HFFc6 (cell line): ENCODE measurements at places on chromosomes 7 and 10.

GRCh38 chr7:135920478-135920877 lies 56.7 kb downstream of the MTPN start:
- DNase-seq, result no peak

- DNase-seq, result no peak
Observed at GRCh38 chr7:101943889-101944600, 126.6 kb downstream of the CUX1 start.

GRCh38 chr7:133819695-133820094 lies 307.4 kb upstream of the LRGUK start:
- DNase-seq, result no peak

DNA sequence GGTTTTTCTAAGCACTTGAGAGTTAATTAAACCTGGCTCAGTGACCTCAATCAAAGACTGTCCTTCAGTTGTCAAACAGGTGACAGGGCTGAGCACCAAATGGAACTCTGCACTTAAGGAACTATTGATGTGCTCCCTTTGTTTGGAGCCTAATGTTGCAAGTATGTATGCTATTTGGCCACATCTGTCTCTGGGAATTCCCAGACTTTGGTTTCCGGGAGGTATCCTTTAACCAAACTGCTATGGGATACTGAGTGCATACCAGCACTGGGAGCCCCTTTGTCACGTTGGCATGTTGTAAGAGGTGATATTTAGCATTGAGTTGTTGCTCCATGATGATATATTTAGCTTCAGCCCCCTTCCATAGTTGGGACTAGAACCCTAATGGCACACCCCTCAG lies 25.2 kb downstream of the ASZ1 start:
- DNase-seq, result no peak

DNA sequence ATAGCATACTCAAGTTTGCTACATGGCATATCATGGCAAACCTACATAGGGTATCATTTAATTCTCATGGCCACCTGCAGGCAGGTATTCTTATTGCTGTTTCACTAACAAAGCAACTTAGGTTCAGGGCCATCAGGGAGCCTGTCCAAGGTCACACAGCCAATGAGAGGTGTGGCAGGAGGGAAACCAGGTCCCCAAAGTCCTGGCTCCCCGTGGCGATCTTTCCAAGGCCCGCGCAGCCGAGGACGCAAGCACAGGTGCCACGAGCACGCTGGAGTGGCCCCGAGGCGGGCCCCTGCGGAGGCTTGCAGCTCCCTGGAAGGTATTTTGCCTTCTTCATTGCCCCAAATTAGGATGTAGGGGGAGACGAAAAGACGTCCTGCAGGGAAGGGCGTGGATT lies 20.8 kb downstream of the PRKAG2 start:
- no peak for DNase-seq

GRCh38 chr7:73726083-73726466 lies 6.6 kb upstream of the STX1A start:
- no peak for DNase-seq

- peak; percentile 71 for DNase-seq
Observed at GRCh38 chr7:92158660-92159575, 20.0 kb downstream of the LRRD1 start.

DNA sequence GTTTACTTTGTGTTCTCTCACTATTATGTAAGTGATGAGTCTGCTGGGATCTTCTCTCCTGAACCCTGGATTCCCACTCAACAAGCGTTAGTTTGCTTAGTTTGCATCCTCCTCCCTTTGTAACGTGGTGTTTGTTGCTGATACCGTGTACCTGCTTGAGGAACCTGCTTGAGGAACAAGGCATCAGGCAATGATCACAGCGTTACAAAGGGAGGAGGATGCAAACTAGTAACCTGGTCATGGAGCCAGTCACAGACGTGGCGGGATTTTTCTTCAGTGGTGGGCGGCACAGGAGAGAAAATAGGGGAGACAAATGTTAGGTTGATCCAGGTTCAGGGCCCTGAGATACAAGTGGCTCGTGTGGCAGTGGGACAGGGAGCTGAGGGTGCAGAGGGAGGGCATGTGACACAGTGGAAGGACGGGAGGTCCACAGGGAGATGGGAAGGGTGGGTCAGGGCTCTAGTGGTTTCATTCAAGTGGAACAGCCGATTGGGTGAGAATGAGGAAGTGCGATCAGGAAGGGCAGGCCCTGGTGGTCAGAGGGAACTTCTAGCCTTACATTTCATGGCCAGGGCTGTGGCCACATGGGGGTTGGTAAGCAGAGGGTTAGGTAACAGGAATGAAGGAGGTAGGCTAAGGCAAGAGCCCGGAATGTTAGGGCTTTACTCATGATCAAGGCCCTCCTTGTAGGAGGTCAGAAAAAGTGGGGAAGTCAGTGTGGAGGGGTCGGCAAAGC lies 38.0 kb downstream of the SNX10 start:
- no peak for DNase-seq

DNA sequence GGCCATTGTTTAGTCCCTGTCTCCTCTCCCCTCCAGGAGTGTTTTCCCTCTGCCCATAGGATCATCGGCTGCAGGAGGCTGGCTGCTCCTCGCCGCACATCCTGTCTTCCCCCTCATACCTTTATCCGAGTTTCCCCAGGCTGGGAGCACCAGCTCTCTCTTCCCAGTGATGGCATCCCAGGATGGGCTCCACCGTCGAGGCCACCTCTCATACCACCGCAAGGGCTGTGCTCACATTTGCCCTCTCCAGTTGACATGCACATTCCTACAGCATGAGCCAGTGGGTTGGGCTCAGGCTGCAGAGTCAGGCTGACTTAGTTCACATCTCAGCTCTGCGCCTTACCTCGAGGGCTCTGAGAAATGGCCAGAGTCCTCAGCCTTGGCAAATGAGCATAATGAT lies 12.1 kb downstream of the HKDC1 start:
- DNase-seq, result peak; percentile 81

- DNase-seq, result no peak
Observed at GRCh38 chr7:473211-473734, 46.4 kb downstream of the PDGFA start.

DNA sequence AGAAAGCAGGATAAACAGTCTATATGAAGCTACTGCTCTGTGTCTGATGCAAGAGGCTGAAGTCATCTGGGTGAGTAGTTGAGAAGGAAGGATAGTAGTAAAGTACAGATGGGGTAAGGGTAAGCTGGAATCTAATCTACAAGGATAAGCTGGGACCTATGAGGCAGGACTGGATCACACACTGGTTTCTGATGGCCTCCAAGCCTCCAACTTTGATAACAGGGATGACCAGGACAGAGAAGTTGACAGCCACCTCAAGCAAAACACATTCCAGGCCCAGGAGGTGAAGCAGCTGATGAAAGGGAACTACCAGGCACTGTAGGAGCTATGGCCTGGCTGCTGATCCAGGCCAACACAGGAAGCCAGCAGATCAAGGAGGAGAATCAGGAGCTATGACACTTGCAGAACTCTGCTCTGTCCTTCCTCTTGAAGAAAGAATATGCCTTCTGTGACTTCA lies 278.1 kb upstream of the TMEM229A start:
- DNase-seq, result no peak

- no peak for DNase-seq
Observed at GRCh38 chr7:50317697-50318669, 13.5 kb downstream of the IKZF1 start.

DNA sequence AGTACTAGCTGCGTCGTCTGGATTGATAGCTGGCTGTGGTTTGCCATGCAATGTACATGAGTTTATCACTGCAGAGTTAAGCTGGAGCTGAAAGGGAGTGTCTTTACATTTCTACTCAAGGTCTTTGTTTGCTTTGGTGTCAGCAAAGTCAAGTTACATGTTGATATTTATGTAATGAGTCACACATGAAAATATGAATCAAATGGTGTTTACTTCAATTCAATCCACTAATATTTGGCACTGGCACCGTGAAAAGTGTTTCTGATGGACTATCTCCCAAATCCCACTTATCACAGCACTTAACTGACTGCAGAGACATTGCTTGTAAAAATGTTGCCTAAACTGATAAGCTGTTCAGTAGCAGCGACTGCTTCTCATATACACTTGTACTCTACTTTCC lies 395.9 kb downstream of the TFEC start:
- DNase-seq, result no peak

- DNase-seq, result no peak
Observed at GRCh38 chr10:79360499-79361342, 13.5 kb downstream of the PPIF start.

GRCh38 chr7:22663721-22664120 lies 63.3 kb upstream of the IL6 start:
- no peak for DNase-seq

- DNase-seq, result no peak
Observed at GRCh38 chr7:72223351-72223750, 188.8 kb downstream of the CALN1 start.

- DNase-seq, result peak; percentile 31
Observed at GRCh38 chr10:101840102-101840684, 3.4 kb downstream of the KCNIP2 start.

GRCh38 chr10:31368724-31369123 lies 49.7 kb downstream of the ZEB1 start:
- DNase-seq, result no peak

- no peak for DNase-seq
Observed at GRCh38 chr10:78619115-78619851, 449.5 kb upstream of the ZMIZ1 start.

DNA sequence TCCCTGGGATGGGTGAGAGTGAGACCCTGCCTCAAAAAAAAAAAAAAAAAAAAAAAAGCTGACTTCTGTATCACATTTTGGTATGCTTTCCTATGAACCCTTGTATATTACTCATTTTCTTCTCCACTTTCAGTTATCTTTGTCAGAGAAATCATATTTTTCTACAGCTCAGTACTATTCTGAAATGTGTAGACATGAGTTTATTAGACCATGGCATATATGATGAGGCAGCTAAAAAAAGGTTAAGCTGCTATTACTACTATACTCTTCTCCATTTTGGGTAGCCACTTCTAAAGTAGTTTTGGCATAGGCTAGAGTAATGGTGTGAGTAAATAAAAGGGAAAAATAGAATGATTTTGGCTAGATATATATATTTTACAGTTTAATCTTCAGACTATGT lies 53.4 kb downstream of the MLLT10 start:
- no peak for DNase-seq

GRCh38 chr7:104931181-104931781 lies 82.7 kb upstream of the KMT2E start:
- DNase-seq, result no peak

DNA sequence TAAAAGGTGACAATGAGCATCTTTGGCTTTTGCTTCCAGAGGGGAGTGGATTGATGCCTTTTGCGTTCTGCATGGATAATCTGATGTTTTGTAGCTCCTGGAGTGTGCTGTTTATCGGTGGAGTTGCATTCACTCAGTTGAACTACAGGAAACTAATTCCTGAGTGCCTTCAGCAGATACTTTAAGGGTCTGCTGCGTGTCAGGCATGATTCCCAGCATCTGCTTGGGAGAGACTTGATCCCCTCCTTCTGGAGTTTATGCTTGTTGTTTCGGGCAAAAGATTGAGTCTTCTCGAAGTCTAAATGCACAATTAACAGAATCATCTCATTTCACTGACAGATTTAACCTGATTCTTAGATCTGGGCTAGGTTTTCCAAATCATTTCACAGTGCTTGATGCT lies 46.2 kb downstream of the CELF2 start:
- no peak for DNase-seq

GRCh38 chr10:133087679-133088178 lies at the start of gene ADGRA1:
Gene ADGRA1, plus strand, starts transcription at chr10:133087924. Its CDS starts 986 bp downstream, at chr10:133088910.
- no peak for DNase-seq

DNA sequence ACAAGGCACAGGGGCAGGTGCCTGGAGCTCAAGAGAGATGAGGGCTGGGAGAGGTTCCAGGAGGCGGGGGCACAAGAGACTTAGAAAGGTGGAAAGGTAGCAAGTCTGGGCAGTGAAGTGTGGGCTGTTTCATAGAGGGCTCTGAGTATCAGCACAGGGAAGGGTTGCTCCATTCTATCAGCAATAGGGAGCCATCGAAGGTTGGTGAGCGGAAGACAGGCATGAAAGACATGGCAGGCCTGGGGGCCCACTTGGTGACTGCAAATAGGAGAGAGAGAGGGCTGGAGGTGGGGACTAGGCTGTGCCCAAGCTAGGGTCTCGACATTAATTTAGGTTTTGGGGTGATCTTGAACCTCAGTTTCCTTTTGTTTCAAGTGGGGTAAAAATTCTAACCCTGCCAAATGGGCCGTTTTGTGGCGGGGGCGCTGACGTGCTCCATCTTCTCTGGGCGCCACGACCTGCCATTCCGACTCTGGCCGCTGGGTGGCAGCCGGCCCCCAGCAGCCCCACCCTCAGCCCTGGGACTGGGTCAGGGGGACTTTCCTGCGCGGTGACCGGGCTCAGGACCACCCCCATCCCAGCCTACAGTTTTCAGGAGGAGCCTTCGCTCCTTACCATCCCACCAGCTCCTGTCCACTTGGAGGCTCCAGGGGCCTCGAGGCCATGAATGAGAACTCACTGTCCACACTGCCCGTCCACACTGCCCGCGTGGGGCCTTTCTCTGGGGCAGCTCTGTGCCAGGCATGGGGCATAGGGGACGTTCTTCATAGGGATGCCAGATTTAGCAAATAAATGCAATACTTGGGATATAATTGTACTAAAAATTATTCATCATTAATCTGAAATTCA lies 37.2 kb upstream of the PCBD1 start:
- no peak for DNase-seq

DNA sequence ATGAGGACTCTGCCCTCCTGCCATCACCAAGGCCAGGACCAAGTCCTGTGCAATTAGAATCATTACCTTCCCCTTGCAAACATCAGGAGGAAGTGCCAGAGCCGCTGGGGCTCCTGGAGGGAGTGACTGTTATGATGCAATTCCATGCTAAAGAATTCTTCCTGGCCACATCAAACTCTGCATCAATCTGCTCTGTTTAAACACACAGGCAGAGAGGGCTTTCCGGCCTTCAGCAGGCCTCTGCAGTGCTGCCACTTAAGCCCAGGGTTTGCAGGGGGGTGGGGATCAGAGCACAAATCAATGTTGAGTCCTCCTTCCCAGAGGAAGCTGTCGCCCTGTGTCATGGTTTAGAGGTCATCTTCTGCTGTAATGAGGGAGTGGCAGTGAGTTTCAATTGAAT lies 58.1 kb downstream of the CTBP2 start:
- DNase-seq, result peak; percentile 48

DNA sequence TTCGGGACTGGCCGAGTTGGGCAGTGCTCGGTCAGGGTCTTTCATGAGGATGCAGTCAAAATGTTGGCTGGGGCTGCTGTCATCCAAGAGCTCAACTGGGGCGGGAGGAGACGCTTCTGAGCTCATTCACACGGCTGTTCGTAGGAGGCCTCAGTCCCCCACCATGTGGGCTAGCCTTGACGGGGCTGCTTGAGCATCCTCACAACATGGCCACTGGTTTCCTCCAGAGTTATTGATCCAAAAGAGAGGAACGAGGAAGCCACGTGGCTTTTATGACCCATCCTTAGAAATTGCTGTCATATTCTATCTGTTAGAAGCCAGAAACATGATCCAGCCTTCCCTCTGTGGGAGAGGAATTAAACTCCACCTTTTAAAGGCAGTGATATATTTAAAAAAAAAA lies 68.1 kb downstream of the GTF2IRD1 start:
- DNase-seq, result no peak

DNA sequence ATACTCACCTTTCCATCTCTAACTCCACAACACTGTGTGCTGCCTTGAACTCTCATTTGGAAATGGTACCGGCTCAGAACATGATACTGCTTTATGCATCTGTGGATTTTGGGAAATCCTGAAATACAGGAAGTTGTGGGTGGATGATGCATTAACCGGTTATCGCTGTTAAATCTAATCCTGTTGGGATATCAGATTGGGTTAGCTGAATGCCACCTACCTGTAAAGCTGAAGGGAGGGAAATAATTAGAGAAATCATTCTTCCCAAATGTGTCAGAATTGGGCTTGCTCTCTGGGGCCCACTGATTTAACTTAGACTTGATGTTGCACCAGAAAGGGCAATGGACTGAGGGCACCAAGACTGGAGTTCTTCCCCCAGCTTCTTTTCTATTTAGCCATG lies 54.0 kb downstream of the CH25H start:
- DNase-seq, result no peak

GRCh38 chr10:22029445-22030236 lies 26.1 kb upstream of the DNAJC1 start:
- no peak for DNase-seq
